Tibial artery (tissue), 4 donors: ENCODE measurements at places on chromosomes 5 and 9.

- no peak for DNase-seq
Observed at GRCh38 chr9:27431543-27432147, 92.4 kb upstream of the IFNK start.

GRCh38 chr5:54009828-54010227 is 300.5 kb downstream of the ARL15 start:
- DNase-seq = no peak

DNA sequence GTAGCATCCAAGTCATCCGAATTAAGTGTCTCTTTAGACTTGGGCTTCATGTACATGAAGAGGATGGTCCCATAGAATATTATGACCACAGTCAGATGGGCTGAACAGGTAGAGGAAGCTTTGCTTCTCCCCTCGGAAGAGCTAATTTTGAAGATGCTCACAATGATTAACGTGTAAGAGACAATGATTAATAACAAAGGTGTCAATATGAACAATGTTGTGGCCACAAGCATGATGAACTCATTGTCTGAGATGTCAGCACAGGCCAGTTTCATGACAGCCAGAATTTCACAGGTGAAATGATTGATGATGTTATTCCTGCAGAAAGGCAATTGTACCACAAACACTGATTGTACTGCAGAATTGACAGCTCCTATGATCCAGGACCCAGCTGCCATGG is 626 bp downstream of the OR13C2 start:
- no peak for DNase-seq

GRCh38 chr5:143213231-143213850 is 190.1 kb downstream of the NR3C1 start:
- DNase-seq = no peak

- DNase-seq = no peak
Observed at GRCh38 chr5:94944160-94944559, 325.7 kb downstream of the SLF1 start.

GRCh38 chr5:143488381-143488780 is 84.9 kb upstream of the NR3C1 start:
- DNase-seq = no peak
